Left hindlimb (tissue), 1 donor: ENCODE measurements at places on chromosomes 7 and 10.

GRCh38 chr10:23354630-23355279, 10.2 kb upstream of the C10orf67 start:
- no peak for DNase-seq

- no peak for DNase-seq
Measured at GRCh38 chr7:104135760-104136558, 71.9 kb downstream of the ORC5 start.

DNA sequence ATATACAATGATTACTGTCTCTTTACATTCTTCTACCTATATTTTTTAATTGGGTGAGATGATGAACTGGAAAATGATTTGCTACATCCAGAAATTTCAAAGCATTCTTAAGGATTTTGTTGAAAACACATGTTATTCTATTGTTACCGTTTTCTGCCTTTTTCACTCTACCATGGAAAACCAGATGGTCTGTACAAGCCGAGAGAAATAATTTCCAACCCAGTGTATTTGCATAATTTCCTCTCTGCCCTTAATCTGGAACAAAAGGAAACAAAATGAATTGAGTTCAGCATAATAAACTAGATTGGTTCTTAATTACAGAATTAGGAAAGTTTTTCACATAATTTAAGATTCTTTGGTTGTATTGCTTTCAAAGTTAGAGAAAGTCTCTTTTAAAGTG, 211.2 kb downstream of the CACNB2 start:
- DNase-seq, result no peak

DNA sequence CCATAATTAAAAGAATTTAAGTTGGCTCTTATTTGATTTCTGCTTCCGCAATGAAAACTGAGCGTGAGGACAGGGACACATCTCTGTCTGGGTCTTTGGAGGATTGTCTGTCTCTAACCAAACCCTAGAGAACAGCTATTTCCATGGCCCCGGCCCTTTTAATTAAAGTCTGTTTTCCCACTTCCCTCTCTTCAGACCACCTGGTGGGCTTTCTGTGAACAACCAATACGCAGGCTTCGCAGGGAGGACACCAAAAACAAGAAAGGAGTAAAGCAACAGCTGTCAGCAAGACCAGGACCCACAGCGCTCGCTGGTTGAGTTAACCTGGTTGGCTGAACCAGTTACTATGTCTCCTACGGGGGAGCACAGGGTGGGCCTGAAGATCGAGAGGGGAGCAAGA, 217.1 kb upstream of the FRMD4A start:
- DNase-seq, result no peak

- DNase-seq, result no peak
Measured at GRCh38 chr7:134636008-134636449, 10.6 kb upstream of the BPGM start.

DNA sequence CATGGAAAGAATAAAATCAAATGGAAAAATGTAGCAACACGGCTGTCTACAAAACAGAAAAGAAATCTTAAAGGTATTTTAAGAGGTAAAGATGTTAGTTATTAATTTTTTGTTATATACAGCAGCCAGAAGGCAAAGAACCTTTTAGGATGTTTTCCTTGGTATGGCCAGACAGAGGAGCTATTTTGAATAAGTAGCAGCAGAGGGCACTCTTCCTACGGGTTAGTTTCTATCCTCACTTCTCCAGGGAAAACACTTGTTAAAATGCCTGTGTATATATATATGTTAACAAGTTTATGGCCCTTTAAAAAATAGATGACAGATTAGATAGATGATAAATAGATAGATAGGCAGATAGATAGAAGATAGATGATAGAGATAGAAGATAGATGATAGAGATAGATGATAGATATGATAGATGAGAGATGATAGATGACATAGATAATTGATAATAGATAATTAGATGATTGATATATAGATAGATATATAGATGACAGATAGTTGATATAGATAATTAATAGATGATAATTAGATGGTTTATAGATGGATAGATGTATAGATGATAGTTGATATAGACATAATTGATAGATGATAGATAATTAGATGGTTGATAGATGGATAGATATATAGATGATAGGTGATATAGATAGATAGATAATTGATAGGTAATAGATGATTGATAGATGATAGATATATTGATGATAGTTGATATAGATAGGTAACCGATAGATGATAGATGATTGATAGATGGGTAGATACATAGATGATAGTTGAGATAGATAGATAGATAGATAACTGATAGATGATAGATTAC, 57.8 kb upstream of the WIPF3 start:
- DNase-seq, result no peak

DNA sequence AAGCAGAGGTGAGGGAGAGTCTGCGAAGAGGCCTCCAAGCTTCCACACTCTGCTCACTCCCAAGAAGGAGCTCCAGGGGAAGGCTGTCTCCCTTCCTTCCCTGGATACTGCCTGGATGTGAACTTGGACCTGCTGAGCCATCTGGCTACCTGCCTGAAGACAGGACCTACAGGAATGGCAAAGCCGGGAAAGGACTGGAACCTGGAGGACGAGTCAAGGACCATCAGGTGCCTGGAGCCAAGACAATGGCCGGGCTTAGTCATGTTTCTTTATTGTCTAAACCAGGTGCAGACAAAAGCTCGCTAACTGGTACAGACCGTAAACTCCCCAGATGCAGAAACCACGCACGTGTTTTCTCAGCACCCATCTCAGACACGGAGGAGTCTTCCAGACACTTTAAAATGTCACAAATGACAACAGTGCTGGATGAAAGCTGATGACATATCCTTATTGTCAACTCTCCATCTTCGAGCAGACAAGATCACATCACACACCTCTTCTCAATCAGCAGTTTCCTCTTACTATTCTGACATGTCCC, 12.1 kb downstream of the ASB13 start:
- no peak for DNase-seq

GRCh38 chr10:121736315-121737130, 138.3 kb upstream of the FGFR2 start:
- DNase-seq, result no peak

DNA sequence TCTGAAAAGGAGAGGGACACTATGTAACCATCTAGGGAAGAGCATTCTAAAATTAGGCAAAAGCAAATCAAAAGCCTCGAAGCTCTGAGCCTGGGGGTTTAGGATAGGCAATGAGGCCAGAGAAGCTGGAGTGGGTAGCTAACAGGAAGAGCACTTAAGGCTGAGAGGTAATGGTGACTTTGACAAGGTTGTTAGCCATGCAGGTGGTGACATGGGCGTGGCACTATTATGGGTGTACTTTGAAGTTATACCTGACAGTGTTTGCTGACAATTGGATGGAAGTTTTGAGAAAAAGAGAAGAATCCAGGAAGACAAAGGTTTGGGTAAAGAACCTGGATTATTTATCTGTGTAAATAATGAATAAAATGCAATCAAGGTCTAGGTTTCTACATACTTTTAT, 383.0 kb upstream of the SEMA3C start:
- no peak for DNase-seq

- DNase-seq, result no peak
Measured at GRCh38 chr7:95593343-95593742, 3.0 kb downstream of the PDK4 start.

DNA sequence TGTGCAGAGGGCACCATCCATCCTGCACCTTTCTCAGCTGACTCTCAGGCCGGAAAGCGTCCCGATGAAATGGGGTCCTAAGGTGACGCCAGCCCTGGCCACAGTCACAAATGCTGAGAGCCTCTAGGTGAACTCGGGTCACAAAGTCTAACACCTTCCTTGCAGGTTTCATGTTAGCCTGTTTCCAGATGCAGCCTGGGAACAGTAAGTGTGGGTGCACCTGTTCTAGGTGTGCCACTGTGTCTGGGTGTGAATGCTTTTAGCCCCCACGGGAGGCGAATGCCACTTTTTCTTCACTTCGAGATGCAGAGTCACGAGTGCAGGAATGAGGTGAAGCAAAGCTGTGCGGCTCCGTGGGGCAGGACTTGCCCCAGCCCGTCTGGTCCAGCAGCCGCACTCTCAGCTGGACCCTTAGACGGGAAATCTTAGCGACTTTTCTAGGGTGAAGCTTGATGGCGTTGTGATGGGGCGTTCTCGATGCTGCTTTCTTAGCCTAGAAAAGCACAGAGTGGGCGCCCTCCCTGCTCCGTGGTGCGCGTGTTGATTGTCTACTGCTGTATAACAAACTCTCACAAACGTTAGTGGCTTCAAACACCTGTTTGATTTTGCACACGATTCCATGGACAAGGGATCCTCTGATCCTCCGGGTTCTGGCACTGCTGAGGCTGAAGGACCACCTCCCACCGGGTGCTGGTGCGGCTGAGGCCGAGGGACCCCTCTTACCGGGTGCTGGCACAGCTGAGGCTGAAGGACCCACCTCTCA, 13.6 kb upstream of the VIPR2 start:
- DNase-seq, result no peak

- no peak for DNase-seq
Measured at GRCh38 chr10:75654772-75655171, 223.3 kb downstream of the LRMDA start.

- no peak for DNase-seq
Measured at GRCh38 chr10:74542077-74542476, 284.3 kb upstream of the KAT6B start.

DNA sequence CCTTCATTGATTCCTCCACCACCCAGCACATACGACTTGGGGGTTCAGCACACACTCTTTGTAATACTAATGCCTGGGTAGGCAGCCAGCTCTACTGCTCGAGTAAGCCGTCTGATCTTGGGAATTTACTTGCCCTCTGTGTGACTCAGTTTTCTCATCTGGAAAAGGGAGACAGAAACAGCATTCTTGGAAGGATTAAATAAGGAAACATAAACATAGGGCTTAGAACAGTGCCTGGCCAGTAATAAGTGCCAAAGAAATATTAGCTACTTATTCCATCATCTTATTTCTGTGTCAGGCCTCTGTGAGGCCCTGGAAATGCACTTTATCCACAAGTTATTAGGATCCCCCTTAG, 130.1 kb downstream of the TNS3 start:
- DNase-seq, result no peak

DNA sequence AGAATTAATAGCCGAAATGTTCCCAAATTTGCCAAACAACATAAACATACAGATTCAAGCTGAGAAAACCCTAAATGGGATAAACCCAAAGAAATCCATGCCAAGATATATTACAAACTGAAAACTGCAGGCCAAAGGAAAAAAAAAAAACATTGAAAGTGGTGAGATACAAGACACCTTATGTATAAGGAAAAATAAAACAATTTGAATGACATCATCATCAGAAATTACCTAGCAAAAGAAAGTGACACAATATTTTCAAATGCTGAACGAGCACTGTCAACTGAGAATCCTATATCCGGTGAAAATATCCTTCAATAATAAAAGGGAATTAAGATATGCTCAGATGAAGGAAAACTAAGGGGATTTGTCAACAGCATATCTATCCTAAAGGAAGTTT, 66.5 kb downstream of the PHYHIPL start:
- DNase-seq, result no peak
